ENCODE measurements at places on chromosomes 3 and 15.
A peak's percentile ranks its signal among the peaks of the same experiment; 100 is the strongest.

GRCh38 chr3:16334909-16335308 lies 69.9 kb downstream of the OXNAD1 start:
- no peak for DNase-seq

GRCh38 chr3:105944276-105944675 lies 75.5 kb upstream of the CBLB start:
- no peak for DNase-seq

DNA sequence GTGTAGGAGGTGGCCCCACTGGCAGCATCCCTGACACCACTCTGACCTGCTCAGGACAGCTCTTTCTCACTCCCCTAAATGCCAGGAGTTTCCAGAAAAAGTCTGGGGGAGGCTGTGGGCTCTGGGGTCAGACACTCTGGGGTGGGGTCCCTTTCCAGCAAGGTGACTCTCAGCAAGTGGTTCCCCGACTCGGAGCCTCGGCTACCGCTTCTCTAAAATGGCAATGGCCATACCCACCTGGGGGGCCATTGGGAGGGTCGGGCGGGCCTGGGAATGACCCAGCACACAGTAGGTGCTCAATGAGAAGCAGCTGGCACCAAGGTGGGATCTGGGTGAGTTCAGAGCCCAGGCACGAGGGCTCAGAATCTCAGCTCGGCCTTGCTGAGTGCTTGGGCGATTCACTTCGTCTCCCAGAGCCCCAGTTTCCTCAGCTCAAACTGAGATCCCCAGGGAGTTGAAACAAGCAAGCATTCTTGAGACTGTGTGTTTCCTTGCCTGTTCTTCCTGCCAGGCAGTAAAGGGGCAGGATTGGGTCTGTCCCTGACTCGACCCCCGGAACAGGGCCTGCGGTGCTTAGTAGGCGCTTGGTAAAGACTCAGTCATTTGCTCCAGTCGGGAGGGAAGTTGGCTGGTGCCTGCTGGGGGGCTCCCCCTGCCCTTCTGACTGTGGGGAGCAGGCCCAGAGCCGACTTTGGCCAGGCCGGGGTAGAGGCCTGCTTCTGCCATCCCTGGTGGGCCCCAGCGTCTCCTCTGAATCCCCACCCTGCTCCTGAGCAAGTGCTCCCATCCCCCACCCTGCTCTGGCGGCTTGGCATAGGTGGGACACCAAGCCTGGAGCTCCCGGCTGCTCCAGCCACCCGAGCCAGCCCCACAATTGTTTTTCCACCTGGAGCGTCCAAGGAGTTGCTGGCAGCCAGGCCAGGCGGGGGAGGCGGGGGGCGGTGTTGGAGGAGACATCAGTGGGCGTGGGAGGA lies 32.9 kb upstream of the FBLN2 start:
- no peak for DNase-seq

DNA sequence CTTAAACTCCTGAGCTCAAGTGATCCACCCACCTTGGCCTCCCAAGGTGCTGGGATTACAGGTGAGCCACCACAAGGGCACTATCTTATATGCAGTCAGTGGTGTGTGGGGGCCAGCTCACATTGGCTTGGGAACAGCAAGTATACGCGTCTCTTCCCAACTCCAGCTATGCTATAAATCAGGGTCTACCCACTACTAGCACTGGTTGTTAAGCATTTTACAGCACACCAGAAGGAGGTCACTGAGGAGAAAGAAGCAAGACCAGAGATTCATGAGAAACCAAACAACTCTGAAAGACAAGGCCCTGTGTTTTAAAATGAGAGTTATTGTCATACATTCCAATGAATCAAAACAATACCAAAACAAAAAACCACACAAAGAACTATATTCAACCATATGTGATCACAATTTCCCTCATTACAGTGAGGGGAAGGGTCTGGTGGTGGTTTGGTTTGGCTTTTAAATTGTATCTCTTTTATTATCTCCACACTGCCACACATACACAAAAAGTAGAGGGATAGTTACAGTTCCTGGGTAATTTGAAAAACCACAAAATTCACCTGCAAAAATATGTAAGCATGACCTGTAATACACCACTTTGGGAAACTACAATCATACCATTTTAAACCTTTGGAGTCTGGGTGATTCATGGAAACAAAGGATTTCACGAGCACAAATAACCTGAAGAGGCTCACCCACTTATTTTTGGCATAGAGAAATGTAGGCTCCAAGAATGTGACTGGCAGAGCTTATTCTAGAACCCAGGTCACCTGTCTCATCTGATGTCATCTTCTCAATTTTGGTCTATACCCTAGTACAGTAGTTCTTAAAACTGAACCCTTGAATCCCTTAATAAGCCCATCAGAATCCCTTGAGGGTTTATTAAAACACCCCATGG lies 5.2 kb downstream of the MAGI1 start:
- DNase-seq: no peak

DNA sequence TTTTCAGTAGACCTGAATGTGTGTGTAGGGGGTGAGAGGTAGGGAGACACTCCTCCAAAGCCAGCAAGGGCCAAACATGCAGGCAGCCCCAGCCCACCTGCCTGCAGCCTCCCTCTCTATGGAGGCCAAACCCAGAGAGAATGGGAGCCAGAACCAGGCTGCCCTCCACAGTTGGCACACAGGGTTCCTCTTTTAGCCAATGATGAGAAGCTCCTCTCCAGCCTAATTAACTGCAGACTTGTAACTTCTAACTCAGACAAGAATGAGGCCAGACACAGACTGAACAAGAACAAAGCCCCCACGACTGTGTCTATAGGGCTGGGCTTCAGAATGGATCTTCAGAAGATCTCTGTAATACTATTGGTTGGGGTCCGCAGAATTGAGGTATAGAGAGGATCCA lies 12.3 kb upstream of the TLE3 start:
- no peak for DNase-seq

GRCh38 chr15:99999282-100000070 lies 266.2 kb upstream of the LYSMD4 start:
- no peak for DNase-seq

DNA sequence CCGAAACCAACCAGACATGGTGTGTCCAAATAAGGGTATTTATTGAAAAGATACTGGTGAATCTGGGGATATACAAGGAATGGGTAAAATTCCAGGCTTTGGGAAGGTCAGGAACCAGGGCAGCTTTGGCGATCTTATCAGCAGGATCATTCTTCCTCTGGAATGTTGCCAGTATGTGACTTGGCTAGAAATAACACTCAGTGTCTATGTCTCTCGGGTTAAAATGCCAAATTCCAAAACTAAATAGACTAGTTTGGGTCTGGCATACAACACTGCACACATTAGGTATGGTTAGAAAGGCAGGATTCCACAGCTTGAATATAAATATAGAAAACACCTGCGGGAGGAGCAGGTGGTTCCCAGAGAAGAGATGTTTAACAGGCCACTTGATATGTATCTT lies 220.2 kb upstream of the CD96 start:
- DNase-seq: no peak

DNA sequence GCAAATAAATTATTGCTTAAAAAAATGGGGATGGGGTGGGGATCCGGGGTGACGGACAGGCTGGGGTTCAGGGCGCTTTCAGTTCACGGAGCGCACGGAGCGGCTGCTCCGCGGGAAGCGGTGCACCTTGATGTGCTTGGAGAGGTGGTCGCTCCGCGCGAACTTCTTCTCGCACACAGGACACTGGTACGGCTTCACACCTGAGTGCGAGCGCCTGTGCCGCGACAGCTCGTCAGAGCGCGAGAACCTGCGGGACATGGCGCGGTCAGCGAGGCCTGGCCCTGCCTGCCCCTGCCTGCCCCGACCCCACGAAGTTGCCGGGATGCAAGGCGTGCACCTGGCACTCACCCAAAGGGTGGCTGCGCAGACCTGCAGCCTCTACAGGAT lies 13.6 kb downstream of the KLF15 start:
- no peak for DNase-seq

- no peak for DNase-seq
These were observed 13.1 kb upstream of the ZBTB38 start for GRCh38 chr3:141355242-141355641.

GRCh38 chr3:146133441-146133840 lies 27.5 kb downstream of the PLOD2 start:
- no peak for DNase-seq

GRCh38 chr3:178275311-178275710 lies 260.9 kb upstream of the KCNMB2 start:
- no peak for DNase-seq

DNA sequence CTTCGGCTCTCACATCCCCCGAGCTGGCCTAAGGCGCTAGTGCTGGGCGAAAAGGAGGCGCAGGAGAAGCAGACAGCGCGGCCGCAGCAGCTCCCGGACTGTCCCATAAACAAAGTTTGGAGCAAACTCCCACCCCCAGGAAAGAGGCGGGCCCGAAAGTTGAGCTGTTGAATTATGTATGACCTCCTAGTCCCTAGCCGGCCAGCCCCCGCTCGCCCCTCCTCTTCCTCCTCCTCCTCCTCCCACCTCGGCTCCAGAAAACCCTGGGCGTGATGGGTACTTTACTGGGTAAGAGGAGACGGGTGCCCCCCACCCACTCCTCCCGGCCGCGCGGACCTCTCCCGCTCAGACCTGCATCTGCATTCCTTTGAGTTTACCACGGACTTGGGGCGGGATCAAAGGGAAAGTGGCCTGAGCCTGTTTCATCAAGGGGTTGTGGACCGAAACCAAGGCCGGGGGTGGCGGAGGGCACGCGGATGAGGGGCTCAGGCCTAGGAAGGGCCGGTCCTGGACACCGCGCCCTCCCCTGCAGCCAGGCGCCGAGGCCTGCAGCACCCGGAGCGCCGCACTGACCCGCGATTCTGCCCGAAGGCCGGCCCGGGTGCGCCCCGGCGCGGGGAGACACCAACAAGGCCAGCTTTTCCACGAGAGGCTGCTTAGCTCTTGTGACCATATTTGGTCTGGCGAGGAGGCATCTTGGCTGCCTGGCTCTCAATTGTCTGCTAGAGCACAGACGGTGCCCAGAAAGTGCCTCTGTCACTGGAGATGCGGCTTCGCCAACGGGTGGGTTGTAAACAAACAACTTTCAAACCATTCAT lies at the start of gene WWTR1:
Gene WWTR1, minus strand, starts transcription at position 100 of the 818 bp plus-strand sequence. CDS start 719 bp downstream, outside the sequence.
- DNase-seq: peak; percentile 79

GRCh38 chr3:134302674-134303073 lies 52.0 kb upstream of the RYK start:
- DNase-seq: no peak

GRCh38 chr3:130384476-130385025 lies 39.1 kb downstream of the COL6A5 start:
- DNase-seq: no peak

- no peak for DNase-seq
These were observed 50.4 kb upstream of the CASR start for GRCh38 chr3:122132949-122133540.

- DNase-seq: no peak
These were observed 342.9 kb upstream of the PROK2 start for GRCh38 chr3:72127844-72128243.

GRCh38 chr15:51343466-51343865 lies 2.0 kb downstream of the GLDN start:
- no peak for DNase-seq

DNA sequence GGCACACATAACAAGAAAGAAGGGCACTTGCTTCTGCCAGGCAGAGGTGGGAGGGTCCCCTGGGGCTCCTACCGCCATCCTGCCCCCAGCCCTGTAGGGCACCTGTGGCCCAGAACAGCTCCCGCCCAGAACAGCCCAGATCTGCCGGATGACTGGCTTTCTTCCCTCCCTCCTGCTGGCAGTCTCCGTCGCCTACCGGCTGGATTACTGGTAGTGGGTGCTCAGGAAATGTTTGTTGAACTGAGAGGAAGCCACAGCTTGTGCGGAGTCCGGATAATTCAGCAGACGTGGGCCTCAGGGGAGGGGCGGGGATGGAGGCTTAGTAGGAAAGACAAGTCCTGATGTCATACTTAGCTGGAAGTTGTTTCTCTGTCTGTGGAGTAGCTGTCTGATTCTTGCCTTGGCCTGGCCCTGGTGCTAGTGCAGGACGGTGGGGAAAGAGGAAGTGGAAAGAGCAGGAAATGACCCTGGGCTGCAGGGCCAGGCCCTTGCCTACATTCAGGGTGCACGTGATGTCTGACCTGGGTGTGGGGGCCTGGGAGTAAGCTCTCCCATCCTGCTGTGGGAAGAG lies 6.7 kb downstream of the CCDC9B start:
- no peak for DNase-seq

- DNase-seq: no peak
These were observed 1.2 kb upstream of the DAZL start for GRCh38 chr3:16606398-16606797.

DNA sequence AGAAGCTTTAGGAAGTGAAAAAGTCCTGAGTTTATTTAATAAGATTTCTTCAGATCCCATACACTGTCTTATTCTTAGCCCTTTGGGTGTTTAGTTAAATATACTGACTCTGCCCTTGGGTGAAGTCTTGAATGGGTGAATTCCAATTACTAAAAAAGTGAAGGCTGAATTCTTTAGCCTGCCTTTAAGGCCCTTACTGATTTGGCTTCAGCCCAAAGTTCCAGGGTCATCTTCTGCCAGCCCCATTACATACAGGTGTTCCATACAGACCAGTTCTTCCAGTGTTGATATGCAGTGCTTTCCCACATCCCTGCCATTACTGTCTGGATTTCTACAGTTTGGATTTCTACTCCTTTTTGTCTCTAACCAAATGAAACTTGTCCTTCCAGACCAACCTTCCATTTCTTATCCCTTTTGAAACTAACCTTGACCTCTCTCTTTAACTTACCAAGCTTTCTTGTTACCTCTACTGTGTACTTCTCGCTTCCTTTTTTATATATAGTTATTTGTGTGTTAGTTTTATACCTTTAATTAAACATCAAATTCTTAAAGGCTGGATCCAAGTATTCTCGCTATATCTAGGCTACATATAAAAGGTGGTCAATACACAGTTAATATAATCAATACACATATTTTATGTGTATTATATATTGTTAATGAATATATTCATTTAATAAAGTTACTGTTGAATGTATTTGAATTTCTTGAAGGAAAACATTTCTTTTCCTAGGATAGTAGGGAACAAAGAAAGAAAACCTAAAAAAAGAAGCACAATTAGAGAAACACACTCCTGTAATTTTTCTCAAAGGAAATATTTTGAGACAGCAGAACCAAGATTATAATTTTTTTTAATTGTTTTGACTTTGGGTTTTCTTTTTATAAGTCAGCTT lies 15.0 kb downstream of the MBNL1 start:
- DNase-seq: no peak

- DNase-seq: no peak
These were observed 27.9 kb downstream of the SOX2 start for GRCh38 chr3:181739628-181740027.

- no peak for DNase-seq
These were observed 1157.2 kb downstream of the ROBO1 start for GRCh38 chr3:78610462-78611125.

DNA sequence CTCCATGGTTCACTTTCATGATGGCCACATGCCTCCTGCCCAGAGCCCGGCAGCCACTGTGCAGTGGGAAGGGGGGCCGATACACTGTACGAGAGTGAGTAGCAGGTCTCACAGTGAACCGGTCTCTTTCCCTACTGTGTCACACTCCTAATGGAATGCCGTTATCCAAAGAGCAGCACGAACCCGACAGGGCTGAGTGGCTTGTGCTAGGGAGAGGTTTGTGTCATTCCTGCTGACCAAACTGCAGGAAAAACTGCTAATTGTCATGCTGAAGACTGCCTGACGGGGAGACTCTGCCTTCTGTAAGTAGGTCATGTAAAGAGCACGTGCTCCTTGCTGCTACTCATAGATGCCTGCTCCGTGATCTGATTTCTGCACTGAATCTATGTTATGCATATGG lies 105.1 kb downstream of the ARPP21 start:
- no peak for DNase-seq

GRCh38 chr15:38059665-38060064 lies 125.2 kb downstream of the TMCO5A start:
- DNase-seq: no peak

Measured in AG04449 (cell line).